ENCODE measurements at places on chromosomes 1 and 21. TPM values are rescaled to one million over a fixed set of nuclear protein-coding genes. Genes with fewer than 3 reads are reported as not detected.

GRCh38 chr1:231799363-231799986, 172.9 kb downstream of the DISC1 start:
- H3K27me3 ChIP-seq = no peaks in the 10 kb centered on the region
- H3K27ac ChIP-seq = no peak overlapping the region
- no peak overlapping the region for H3K4me3 ChIP-seq
- no peak for DNase-seq

GRCh38 chr1:147613506-147613905, 56.8 kb downstream of the ACP6 start:
- peaks cover 18% of the 10 kb centered on the region for H3K4me1 ChIP-seq
- no peak overlapping the region for H3K4me3 ChIP-seq
- no peak for DNase-seq
- H3K27ac ChIP-seq = no peak overlapping the region
- peaks cover 29% of the 10 kb centered on the region for H3K36me3 ChIP-seq

DNA sequence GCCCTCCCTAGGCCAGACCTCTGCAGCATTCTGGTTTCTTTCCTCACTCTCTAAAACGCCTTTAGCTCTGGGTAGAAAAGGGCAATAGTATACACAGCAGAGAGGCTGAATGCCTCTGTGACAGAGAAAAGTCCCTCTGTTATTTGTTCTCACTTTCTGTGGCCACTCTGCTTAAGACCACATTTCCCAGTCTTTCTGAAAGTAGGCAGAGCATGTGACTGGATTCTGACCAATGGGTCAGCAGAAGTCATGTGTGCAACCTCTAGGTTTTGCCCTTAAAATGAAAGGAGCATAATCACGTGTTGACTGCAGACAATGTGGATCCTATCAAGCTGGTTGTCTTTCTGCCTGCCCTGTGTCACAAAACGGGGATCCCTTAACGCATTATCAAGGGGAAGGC, 79.7 kb upstream of the MARK1 start:
- no peaks in the 10 kb centered on the region for H3K4me1 ChIP-seq
- H3K36me3 ChIP-seq = no peaks in the 10 kb centered on the region
- H3K27me3 ChIP-seq = peaks cover 10% of the 10 kb centered on the region
- no peak for DNase-seq

DNA sequence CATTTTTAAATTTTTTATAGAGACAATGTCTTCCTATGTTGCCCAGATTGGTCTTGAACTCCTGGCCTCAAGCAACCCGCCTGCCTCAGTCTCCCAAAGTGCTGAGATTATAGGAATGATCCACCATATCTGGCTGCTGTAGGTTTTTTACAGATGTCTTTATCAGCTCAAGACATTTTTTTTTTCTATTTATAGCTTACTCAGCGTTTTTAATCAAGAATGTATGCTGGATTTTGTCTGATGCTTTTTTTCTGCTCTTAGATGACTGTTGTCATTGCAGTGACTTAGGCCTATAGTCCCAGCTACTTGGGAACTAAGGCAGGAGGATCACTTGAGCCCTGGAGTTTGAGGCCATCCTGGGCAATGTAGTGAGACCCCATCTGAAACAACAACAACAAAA, 72.5 kb downstream of the POFUT2 start:
- no peak overlapping the region for H3K27ac ChIP-seq
- peaks cover 5% of the 10 kb centered on the region for H3K4me1 ChIP-seq
- H3K36me3 ChIP-seq = peaks cover 36% of the 10 kb centered on the region
- H3K4me3 ChIP-seq = no peak overlapping the region
- no peak for DNase-seq
- H3K27me3 ChIP-seq = no peaks in the 10 kb centered on the region

DNA sequence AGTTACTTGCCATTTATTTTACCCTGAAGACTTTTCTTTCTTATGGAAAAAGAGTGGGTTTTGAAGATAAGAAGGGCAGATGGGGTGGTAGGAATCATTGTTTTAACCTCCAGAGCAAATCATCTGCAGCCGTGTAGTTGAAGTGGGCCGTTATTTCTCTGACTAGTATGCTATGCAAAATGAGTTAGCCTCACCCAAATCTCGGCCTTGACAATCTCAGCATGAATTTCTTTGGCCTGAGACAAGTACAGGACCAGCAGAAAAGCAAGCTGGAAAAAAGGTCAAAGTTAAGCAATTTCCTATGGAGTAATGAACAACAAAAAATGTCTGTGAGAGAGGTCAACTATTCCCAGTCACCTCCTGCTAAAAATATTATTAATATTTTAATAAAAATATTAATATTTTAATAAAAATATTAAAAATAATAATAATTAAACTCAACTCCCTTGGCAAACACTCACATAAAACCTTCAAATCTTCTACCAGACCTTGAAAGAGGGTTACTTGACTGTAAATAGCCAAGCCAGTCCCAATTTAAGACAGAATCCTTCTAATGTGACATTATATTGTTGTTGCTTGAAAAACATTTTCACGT, 6.8 kb upstream of the TEKT2 start:
- H3K36me3 ChIP-seq = no peaks in the 10 kb centered on the region
- H3K4me1 ChIP-seq = no peaks in the 10 kb centered on the region
- no peak for DNase-seq
- peaks cover 16% of the 10 kb centered on the region for H3K27me3 ChIP-seq

- no peaks in the 10 kb centered on the region for H3K36me3 ChIP-seq
- DNase-seq = no peak
- peaks cover 3% of the 10 kb centered on the region for H3K27me3 ChIP-seq
- no peaks in the 10 kb centered on the region for H3K4me1 ChIP-seq
Measured at GRCh38 chr1:178694923-178695525, 30.0 kb upstream of the RALGPS2 start.

DNA sequence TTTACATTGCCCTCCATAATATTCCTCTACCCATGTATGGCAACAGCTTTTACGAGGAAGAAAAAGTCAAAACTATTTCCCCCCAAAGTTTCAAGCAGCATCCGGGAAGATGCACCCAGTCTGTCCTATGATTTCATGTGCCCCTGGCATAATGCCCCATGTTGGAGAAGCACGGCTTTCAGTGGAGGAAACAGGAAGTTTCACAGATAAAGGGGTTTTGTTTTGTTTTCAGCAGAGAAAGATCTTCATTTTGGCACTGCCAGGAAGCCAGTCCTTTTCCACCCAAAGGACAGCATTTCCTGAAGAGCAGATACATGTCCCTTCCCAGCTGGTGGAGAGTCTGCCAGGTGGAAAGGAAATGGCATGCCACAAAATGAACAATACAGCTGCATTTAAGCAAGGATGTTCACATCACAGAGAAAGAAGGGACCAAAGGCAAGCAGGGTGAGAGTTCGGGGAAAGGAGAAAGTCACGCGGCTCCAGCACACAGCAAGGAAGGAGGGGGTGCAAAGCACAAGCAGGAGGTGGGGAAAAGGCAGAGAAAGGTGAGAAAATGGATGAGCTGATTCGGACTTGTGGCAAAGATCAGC, 95.3 kb upstream of the HIVEP3 start:
- peaks cover 47% of the 10 kb centered on the region for H3K4me1 ChIP-seq
- no peak for DNase-seq
- H3K27me3 ChIP-seq = no peaks in the 10 kb centered on the region
- H3K4me3 ChIP-seq = no peak overlapping the region

GRCh38 chr1:44788120-44788860, at the start of gene BEST4:
Gene BEST4 (minus strand): TSS chr1:44788170. CDS start chr1:44787705, 465 bp downstream.
- DNase-seq = no peak
- H3K4me3 ChIP-seq = no peak within 1 kb of the TSS
- peaks cover 34% of the 10 kb centered on the region for H3K4me1 ChIP-seq

DNA sequence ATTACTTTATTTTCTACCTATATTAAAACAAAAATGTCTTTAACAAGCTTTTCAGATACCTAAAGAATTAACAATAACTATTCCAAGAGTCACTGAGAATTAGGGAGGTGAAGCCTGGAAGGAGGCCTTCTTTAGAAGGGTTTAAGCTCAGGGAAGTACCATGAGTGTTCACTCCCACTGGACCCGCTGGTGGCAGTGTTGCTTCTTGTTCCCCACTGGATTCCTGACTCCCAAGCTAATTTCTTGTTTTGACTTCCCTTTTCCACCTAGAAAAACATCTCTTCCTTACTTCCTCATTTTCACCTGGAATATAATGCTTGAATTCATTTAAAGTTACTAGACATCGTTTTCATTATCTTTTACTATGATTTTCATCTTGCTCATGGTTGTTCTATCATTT, 264.2 kb downstream of the HMCN1 start:
- H3K27me3 ChIP-seq = no peaks in the 10 kb centered on the region
- no peak overlapping the region for H3K27ac ChIP-seq
- DNase-seq = no peak
- no peaks in the 10 kb centered on the region for H3K4me1 ChIP-seq

DNA sequence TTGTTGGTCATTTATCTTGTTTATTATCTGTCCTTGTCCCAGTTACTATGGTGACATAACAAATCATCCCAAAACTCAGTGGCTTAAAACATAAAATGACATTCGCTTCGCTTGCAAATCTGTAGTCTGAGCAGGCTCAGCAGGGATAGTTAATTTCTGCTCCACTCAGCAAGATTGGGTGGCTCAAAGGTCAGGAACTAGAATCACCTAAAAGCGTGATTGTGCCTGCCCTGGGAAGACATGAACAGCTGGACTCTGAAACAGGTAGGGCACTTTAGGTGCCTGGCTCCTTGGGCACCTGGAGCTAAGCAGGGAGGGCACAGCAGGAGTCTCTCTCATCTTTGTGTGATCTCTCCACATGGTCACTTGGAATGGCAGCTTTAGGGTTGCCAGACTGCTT, 14.7 kb upstream of the TRAF3IP3 start:
- no peak overlapping the region for H3K4me3 ChIP-seq
- H3K4me1 ChIP-seq = peaks cover 19% of the 10 kb centered on the region
- no peaks in the 10 kb centered on the region for H3K36me3 ChIP-seq
- no peak overlapping the region for H3K27ac ChIP-seq

- no peaks in the 10 kb centered on the region for H3K36me3 ChIP-seq
- no peak overlapping the region for H3K27ac ChIP-seq
- H3K4me1 ChIP-seq = peaks cover 4% of the 10 kb centered on the region
- no peak for DNase-seq
- H3K4me3 ChIP-seq = no peak overlapping the region
Measured at GRCh38 chr1:85289848-85290335, 13.5 kb upstream of the BCL10 start.

- H3K36me3 ChIP-seq = peaks cover 67% of the 10 kb centered on the region
- H3K4me3 ChIP-seq = peak overlapping the region; percentile 70
- H3K4me1 ChIP-seq = peaks cover 96% of the 10 kb centered on the region
- H3K27me3 ChIP-seq = no peaks in the 10 kb centered on the region
- DNase-seq = no peak
- H3K27ac ChIP-seq = peak overlapping the region; percentile 95
Measured at GRCh38 chr1:206575894-206576737, 36.1 kb downstream of the EIF2D start.

GRCh38 chr21:20647607-20648006, 350.6 kb upstream of the NCAM2 start:
- H3K36me3 ChIP-seq = no peaks in the 10 kb centered on the region
- no peaks in the 10 kb centered on the region for H3K27me3 ChIP-seq
- H3K4me3 ChIP-seq = no peak overlapping the region

DNA sequence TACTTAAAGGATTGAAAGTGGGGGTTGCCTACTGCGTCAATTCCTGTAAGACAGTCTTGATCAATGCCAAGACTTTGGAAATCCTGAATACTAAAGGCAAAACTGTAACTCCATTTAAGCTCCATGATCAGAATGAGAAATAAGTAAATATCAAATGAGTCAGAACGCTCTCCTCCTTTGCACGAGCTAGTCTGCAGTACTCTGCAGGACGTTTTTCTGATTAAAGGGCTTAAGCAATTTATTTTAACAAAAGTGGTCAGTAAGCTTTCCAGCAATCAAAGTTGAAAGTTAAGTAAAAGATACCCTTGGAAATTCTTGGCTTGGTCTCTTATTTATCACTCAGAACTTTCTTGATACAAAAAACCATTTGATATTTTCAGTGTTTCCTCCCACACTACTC, 35.7 kb upstream of the ARHGAP29 start:
- no peak overlapping the region for H3K4me3 ChIP-seq
- H3K27me3 ChIP-seq = peaks cover 20% of the 10 kb centered on the region
- no peaks in the 10 kb centered on the region for H3K4me1 ChIP-seq
- no peak for DNase-seq
- no peak overlapping the region for H3K27ac ChIP-seq

- H3K4me1 ChIP-seq = peaks cover 46% of the 10 kb centered on the region
- H3K4me3 ChIP-seq = no peak overlapping the region
- peaks cover 3% of the 10 kb centered on the region for H3K36me3 ChIP-seq
- DNase-seq = no peak
- no peak overlapping the region for H3K27ac ChIP-seq
Measured at GRCh38 chr21:34200288-34200905, 127.0 kb downstream of the MRPS6 start.

DNA sequence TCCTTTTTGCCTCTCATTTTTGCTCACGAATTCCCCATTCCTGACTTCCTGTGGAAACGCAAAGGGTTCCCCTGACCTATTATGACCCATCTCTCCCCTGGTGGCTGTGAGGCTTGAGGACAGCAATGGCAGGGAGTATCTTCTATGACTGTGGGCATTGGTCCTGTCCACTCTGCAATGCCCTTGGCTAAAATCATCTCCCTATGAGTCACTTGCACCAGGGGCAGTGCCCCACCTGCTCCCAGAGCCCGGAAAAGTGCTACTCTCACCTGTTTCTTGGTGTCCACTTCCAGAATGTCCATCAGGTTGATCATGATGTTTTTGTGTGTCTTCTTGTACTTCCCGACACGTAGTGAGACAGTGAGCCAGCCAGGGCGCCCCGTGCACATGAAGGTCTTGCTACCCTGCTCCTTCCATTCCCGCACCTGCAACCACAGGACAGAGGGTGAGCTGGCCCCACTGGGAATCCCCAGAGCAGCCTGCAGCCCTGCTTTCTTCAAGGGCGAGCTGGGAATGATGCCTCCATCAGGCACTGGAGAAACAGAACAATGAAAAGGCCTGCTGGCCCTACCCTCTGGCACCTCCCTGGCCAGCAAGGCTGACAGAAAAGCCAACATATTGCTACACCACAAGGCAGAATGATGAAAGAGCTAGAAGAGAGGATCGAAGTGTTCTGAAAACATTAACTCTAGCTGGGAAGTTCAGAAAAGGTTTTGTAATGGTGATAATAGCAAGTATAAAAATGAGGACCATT, 3.5 kb downstream of the DHCR24 start:
- peaks cover 65% of the 10 kb centered on the region for H3K4me1 ChIP-seq
- no peak overlapping the region for H3K4me3 ChIP-seq
- H3K27me3 ChIP-seq = peaks cover 5% of the 10 kb centered on the region
- no peak for DNase-seq

- H3K27ac ChIP-seq = peak overlapping the region; percentile 98
- H3K4me3 ChIP-seq = peak overlapping the region; percentile 82
- DNase-seq = peak; percentile 88
- peaks cover 17% of the 10 kb centered on the region for H3K4me1 ChIP-seq
- H3K27me3 ChIP-seq = no peaks in the 10 kb centered on the region
- H3K36me3 ChIP-seq = no peaks in the 10 kb centered on the region
Measured at GRCh38 chr1:2547210-2548067, 8.7 kb upstream of the TNFRSF14 start.

- H3K27me3 ChIP-seq = no peaks in the 10 kb centered on the region
- H3K27ac ChIP-seq = no peak overlapping the region
- DNase-seq = peak; percentile 96
- H3K36me3 ChIP-seq = peaks cover 24% of the 10 kb centered on the region
Measured at GRCh38 chr1:150234566-150235293, 1.2 kb downstream of the ANP32E start.

TMPRSS2 gene
- total RNA-seq = not detected

TDRD5 gene
- total RNA-seq = not detected

ASTN1 gene
- not detected for total RNA-seq

SLC2A5 gene
- not detected for total RNA-seq

RLF gene
- total RNA-seq = 21.4 TPM

OR2C3 gene
- not detected for total RNA-seq

PTPN22 gene
- total RNA-seq = 112 TPM

AGTRAP gene
- total RNA-seq = 59.9 TPM

OR2T11 gene
- total RNA-seq = not detected

BTBD19 gene
- 4.5 TPM for total RNA-seq

UCK2 gene
- 70.3 TPM for total RNA-seq

LMX1A gene
- total RNA-seq = not detected

CLDN17 gene
- not detected for total RNA-seq

CRNN gene
- total RNA-seq = not detected

Data from activated CD8-positive, alpha-beta memory T cell treated with anti-CD3 and anti-CD28 coated beads, Interleukin-2, amount 10 ng/mL, durations not matched to agents 7 days and 5 days (primary cell).